ENCODE measurements at places on chromosomes 6 and 20. TPM values are rescaled to one million over a fixed set of nuclear protein-coding genes. Genes with fewer than 3 reads are reported as not detected.
A peak's percentile ranks its signal among the peaks of the same experiment; 100 is the strongest.

The MCUR1 gene
- 35.7 TPM for total RNA-seq

The SNRPB gene
- 49.9 TPM for total RNA-seq

The SLPI gene
- total RNA-seq = 1.2 TPM

The SMIM29 gene
- 19.1 TPM for total RNA-seq

The TSHZ2 gene
- total RNA-seq = 4.9 TPM

DNA sequence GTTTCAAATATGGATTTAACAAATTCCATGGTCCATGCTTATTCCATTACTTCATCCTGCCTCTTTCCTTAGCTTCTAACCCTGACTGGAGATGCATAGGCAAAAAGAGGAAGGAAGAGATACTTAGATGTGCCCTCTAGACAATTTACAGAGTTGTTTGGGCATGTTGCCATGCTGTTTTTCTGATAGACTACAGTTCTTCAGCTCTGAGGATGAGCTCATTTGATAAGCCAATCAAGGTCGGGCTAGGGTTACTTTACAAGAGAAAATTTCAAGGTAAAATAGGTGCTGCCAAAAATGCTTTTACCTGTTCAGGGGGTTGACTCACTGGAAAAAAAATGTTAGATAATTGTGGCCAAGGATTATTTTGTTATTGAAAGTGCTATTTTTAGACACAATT, 5.9 kb downstream of the HCRTR2 start:
- no peak for DNase-seq

DNA sequence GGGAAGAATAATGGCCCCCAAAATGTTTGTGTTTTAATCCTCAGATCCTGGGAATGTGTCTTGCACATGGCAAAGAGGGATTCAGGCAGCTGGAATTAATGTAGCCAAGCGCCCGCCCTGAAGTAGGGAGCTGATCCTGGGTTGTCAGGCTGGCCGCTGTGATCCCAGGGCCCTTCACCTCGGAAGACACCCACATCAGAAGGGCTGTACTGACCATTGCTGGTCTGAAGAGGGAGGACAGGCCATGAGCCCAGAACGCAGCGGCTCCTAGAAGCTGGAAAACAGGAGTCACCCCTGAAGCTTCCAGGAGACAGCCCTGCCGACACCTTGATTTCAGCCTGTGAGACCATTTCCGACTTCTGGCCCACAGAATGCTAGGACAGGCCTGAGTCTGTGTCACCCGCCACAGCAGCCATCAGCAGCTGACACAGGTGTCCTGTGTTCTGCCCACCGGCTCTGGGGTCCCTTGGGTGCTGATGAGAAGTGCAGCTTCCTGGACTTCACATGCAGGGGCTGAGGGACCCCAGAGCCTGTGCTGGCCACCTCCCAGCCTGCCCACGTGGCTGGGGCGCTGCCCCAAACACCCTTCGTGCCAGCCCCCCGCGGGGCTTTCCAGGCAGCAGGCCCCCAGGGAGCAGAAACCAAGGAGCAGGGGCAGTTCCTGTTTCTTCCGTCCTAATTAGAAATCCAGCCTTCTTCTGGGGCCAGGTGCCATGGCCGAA, 86.3 kb downstream of the ERMARD start:
- DNase-seq = no peak

GRCh38 chr20:31430568-31431115, 9.8 kb upstream of the DEFB123 start:
- DNase-seq = no peak

DNA sequence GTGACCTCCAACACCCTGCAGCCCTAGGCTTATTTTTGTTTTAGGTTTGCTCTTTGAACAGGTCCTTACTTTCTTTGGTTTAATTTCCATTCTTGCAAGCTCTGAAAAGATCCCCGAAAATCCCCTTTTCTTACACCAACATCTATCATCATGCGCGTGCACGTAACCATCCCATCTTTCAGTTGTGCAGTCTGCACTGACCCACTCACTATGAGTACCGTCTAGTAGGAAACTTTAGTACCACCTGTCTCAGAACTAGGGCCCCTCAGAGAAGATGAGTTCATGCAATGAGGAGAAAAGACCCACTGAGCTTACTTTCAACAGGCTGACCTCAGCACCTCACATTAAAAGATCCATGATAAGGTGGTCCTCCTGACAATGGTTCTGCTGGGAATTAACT, 120.6 kb upstream of the AGPAT4 start:
- DNase-seq = no peak

GRCh38 chr20:9200620-9201019, 131.7 kb downstream of the PLCB4 start:
- DNase-seq = no peak

DNA sequence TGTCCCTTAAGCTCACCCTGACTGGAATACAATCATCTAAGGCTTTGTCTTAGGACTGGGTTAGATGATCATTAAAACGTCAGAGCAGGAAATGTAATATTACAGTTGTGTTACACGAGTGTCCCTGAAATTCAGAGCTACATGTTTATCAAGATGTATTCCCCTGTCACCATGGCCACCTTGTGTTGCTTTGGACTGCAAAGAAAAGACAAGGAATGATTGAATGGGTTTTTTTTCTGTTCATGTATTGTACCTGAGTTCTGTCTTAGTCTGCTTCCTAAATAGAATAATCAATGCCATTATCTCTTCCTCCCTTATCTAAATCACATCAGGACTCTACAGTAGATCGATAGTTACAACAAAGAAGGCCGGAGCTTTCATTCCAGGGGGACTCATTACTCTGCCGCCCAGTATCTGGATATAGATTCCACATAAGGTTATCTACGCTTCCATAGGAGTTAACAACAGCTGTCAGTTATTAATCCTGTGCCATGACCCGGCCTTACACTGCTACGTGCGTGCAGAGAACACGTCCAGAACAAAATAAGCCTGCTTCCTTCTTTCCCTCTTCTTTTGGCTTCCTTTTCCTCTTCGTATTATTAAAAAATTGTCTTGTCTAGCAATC, 274.1 kb upstream of the SASH1 start:
- DNase-seq = no peak

GRCh38 chr6:170271771-170272314, 19.0 kb downstream of the DLL1 start:
- DNase-seq = peak; percentile 73

- no peak for DNase-seq
These were observed 232.5 kb downstream of the PTPRT start for GRCh38 chr20:42957018-42957703.

DNA sequence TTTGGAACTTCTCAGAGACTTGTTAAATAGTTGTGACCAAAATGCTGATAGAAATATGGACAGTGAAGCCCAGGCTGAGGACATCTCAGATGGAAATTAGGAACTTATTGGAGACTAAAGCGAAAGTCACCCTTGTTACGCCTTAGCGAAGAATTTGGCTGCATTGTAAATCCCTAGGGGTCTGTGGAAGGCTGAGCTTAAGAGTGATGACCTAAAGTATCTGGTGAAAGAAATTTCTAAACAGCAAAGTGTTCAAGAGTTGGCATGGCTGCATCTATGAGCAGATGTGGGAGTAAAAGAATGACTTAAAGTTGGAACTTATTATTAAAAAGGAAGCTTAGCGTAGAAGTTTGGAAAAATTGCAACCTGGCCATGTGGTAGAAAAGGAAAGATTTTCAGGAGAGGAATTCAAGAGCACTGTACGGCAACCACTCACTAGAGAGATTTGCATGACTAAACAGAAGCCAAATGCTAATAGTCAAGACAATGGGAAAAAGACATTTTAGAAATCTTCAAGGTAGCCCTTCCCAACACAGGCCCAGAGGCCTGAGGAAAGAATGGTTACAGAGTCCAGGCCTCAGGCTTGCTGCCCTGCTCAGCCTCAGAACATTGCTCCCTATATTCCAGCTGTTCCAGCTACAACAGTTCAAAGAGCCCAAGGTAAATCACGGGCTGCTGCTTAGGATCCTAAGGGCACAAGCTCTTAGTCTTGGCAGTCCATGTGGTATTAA, 61.6 kb upstream of the TNFRSF21 start:
- no peak for DNase-seq

- DNase-seq = no peak
These were observed 115.1 kb downstream of the RNASET2 start for GRCh38 chr6:166841216-166841615.

DNA sequence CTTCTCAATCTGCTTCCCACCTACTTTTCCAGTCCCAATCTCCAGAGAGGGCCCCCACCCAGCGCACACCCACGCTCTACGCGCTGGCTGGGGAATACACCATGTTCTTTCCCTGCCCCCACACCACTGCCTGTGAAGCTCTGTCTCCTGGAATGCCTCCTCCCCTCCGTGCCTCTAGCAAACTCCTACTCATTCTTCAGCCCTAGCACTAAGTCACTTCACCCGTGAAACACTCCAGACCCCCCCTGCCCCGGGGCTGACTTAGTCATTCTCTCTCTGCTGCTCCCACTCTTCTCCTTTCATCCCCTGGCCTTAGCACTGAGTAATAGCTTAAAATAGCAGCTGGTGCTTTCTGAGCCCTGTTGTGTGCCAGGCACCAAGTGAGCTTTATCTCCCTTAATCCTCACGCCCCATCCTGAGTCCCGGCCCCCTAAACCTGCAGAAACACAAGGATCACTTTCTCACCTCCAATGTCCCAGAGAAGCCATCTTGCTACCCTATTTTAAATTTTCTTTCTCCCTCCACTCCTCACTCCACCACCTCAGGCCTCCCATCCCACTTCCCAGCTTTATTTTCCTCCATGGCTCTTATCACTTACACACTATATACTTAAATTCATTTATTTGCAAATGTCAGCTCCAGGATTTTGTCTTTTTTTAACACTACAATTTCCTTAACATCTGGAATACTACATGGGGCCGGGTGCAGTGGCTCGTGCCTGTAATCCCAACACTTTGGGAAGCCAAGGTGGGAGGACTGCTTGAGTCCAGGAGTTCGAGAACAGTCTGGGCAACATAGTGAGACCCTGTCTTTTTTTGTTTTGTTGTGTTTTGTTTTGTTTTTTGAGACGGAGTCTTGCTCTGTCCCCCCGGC, 6.3 kb upstream of the PARD6B start:
- DNase-seq = peak; percentile 68

DNA sequence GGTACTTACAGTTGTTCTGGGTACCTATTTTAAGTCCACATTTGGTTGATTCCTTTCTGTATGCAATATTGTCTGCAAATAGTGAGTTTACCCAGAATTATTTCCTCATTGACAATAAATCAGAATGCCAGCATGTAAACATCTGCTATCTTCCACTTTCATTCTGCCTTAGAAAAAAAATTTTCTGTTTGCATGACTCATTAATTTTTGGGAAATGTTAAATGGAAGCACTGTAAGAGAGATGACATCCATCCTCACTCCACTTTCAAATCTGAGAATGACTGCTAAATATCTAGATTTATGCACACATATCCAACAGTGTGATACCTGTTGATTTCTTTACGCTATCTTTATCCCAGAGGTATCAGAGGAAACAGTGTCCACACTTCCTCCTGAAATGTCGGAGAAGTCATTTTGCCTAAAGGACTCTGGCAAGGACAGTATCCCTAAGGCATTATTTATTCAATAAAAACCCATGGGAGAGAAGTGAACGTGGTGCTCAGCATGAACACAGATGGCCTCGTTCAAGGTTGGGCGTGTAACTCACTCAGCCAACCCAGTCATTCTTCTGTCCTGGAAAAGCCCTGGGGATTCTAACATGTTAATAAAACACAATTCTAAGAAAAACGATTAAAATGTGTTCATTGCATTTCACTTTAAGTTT, 780.9 kb downstream of the QKI start:
- DNase-seq = no peak

- DNase-seq = no peak
These were observed 535.1 kb downstream of the BCKDHB start for GRCh38 chr6:80641591-80641990.

GRCh38 chr6:107811591-107812218, 12.4 kb downstream of the SCML4 start:
- DNase-seq = no peak

DNA sequence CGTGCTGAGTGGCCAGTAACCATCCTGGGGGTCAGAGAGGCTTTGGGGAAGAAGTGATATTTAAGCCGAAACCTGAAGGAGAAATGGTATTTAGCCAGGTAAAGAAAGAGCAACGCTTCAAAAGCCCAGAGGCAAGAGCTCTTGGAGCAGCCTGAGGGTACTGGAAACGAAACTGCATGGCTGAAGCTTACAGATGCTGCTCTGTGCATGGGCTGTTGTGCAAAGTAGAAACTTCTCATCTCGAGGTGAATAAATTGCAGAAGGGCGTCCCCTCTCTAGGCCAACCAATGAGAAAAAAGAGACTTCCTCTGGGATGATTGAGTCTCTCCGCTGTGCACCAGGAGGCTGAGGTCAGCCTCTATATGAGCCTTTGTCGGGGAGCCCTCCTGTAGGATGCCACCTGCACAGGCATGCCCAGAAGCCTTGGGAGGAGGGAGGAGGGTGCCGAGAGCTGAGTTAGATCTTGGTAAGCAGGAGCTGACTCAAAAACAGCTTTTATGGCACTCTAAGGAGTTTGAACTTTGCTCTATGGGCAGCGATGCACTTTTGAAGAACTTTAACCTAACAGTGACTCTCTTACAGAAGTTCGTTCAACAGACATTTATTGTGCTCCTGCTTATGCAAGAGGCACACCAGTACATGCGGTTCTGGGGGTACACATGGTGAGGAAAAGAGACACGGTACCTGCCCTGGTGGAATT, 61.6 kb upstream of the EDN1 start:
- no peak for DNase-seq

GRCh38 chr20:4488407-4489339, 233.0 kb upstream of the PRND start:
- no peak for DNase-seq

GRCh38 chr6:25404693-25405169, 125.6 kb downstream of the CARMIL1 start:
- no peak for DNase-seq

DNA sequence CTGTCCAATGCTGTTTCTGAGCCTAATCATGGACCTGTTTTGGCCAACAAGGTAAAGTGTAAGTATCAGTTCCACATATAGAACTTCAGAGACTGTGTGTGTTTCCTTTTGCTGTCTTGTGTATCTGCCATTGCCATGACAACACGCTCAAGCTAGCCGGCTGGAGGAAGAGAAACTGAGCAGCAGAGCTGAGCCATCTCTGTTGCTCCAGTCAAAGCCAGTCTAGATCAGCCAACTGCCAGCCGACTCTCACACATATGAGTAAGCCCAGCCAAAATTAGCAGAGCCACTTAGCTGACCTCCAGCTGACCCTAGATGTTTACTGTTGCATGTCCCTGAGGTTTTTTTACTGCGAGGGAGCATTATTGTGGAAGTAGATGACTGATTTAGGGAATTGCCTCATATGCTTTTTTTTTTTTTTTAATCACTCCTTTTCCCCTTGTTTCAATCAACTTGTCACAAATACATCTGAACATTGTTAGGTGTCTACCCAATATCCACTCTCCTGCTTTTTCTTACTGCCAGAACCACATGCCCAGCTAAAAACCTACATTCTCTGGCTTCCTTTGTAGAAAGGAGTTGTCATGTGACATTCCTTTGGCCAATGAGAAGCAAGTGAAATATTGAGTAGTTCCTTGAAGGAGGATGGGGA, 304.3 kb upstream of the SUPT3H start:
- no peak for DNase-seq

GRCh38 chr20:1827974-1828785, 67.0 kb upstream of the SIRPA start:
- DNase-seq = peak; percentile 68

- DNase-seq = no peak
These were observed 41.2 kb downstream of the TRAF3IP2 start for GRCh38 chr6:111564482-111564945.
